BJ (cell line): ENCODE measurements at places on chromosomes 3 and 15. TPM values are rescaled to one million over a fixed set of nuclear protein-coding genes. Genes with fewer than 3 reads are reported as not detected.
A peak's percentile ranks its signal among the peaks of the same experiment; 100 is the strongest.

GDPGP1 gene
- polyA plus RNA-seq, result 2.4 and 4.8 TPM in 2 replicates

DPH3 gene
- polyA plus RNA-seq, result 11.4 and 18.2 TPM in 2 replicates

SLC28A2 gene
- polyA plus RNA-seq, result not detected in 2 replicates

DNA sequence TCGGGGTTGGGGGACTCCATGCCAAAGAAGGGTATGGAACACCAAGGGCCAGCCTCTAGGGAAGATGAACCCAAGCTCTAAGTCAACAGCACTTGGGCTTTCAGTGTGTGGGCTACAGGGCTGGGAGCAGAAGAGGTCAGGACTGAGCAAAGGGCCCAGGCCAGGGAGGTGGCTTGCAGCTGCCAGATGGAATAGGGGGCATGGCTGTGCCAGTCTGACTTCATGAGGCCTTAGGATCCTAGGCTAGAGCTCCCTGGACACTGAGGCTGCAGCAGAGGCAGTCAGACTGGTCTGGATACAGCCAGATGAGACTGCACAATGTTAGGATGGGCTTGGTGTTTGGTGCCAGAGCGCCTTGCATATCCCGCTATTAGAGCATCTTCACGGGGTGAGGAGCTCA lies 3.8 kb downstream of the RASGRF1 start:
- DNase-seq, result no peak

- DNase-seq, result no peak
Observed at GRCh38 chr15:83046558-83047127, 20.4 kb downstream of the BTBD1 start.

DNAJC17 gene
- 30.8 and 37.1 TPM in 2 replicates for polyA plus RNA-seq

DNA sequence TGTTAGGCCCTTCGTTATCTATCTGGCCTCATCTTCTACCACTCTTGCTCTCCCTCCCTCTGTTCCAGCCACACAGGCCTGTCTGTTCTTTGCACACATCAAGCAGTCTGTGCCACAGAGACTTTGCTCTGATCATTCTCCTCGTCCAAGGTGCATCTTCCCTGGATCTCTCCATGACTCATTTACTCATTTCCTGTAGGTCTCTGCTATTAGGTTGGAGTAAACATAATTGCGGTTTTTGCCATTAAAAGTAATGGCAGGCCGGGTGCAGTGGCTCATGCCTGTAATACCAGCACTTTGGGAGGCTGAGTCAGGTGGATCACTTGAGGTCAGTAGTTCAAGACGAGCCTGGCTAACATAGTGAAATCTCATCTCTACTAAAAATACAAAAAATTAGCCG lies 9.5 kb upstream of the C3orf49 start:
- peak; percentile 66 for DNase-seq

- no peak for DNase-seq
Observed at GRCh38 chr3:125045194-125045593, 10.6 kb downstream of the HEG1 start.

DNA sequence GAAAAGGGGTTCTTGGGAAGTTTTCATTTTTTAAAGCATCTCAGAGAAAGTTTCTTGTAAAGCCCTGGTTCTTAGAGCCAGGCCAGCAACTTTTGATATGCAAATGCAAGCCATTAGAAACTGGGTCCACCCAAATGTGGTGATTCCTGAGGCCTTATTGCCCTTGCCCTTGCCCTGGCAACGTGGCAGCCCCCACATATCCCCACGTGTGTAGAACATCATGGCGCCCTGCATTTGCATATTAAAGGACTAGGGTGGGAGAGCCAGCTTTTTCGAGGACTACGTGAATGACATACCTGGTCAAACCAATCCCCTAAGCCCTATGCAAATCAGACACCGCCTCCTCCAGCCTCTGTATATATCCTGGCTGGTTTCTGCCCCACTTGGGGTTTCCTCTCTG lies 314.9 kb upstream of the NECTIN3 start:
- DNase-seq, result no peak

GOLGA8K gene
- polyA plus RNA-seq, result 0.10 TPM in 1 of 2 replicates, not detected in the other

LEKR1 gene
- polyA plus RNA-seq, result 0.12 and 0.53 TPM in 2 replicates

- peak; percentile 99 for DNase-seq
Observed at GRCh38 chr3:138774529-138775253, 60.0 kb downstream of the PIK3CB start.

DNA sequence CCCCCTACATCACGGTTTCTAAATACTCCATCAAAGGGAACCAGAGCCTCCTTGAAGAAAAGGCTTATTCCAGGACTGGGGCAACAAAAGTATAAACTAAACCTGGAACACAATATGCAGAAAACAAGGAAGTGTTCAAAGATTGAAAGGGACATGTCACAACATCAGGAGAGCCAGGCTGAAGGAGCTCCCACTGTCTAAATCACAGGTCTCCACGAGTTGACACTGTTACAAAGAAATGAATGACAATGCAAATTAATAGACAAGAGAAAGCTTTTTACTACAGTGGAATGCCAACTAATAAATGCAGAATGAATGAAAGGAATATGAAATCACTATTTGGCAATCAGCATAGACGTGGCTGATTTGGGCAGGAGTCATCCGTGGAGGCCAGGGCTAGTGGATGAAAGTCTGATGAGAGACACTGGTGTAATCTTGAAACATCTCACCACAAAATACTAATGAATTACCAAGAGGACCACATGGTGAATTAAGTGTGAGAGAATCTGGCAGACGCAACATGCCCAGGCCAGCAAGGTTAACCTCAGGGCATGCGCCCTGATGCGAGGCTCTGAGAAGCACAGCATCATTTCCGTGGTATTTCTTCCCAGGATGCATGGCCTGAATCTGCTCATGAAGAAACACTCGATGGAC lies 123.8 kb upstream of the TJP1 start:
- DNase-seq, result no peak

DNA sequence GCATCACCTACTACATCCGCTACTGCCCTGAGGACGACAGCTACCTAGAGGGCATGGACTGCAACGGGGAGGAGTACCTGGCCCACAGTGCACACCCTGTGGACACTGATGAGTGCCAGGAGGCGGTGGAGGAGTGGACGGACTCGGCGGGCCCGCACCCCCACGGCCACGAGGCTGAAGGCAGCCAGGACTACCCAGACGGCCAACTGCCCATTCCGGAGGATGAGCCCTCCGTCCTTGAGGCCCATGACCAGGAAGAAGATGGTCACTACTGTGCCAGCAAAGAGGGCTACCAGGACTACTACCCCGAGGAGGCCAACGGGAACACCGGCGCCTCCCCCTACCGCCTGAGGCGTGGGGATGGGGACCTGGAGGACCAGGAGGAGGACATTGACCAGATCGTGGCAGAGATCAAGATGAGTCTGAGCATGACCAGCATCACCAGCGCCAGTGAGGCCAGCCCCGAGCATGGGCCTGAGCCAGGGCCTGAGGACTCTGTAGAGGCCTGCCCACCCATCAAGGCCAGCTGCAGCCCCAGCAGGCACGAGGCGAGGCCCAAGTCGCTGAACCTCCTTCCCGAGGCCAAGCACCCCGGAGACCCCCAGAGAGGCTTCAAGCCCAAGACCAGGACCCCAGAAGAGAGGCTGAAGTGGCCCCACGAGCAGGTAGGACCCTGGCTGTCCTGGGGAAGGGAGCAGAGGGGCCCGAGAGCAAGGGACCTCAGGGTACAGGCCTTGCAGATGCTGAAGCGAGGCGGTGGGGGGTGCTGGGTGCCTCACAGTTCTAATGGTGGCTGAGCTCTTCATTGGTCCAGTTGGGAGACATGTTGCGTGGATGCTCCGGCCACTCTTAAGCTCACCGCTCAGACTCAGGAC lies 168.6 kb downstream of the APBA2 start:
- no peak for DNase-seq

DNA sequence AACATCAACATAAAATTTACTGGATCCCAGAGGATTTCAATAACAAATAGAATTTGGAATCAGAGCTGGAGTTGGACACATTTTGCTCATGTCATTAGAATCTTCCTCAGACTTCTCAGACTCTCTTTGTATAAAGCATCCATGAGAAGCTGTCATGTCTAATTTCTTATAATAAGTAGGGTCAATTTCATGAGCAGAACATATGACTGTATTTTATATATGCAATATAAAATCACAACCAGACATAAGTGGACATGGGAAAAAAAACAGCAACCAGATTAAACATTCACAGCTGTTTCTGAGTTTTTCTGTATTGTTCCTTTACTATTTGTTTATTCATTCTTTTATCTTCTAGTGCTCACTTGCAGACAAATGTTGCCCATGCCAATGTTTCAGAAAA lies 325.5 kb downstream of the RBMS3 start:
- DNase-seq, result no peak

GRCh38 chr3:30694148-30694547 lies 87.7 kb downstream of the TGFBR2 start:
- no peak for DNase-seq

PDZRN3 gene
- 4.9 and 5.1 TPM in 2 replicates for polyA plus RNA-seq

- DNase-seq, result no peak
Observed at GRCh38 chr15:35358824-35359223, 187.1 kb downstream of the DPH6 start.
